H7 (cell line): ENCODE measurements at places on chromosomes 16 and 17. TPM values are rescaled to one million over a fixed set of nuclear protein-coding genes. Genes with fewer than 3 reads are reported as not detected.

The FOXN1 gene
- total RNA-seq, result not detected in 2 replicates

The STAT5B gene
- total RNA-seq, result 30.7 and 41.3 TPM in 2 replicates

The SHISA9 gene
- total RNA-seq, result 7.7 and 11.6 TPM in 2 replicates

The RNF222 gene
- total RNA-seq, result not detected in 2 replicates

The WDR90 gene
- total RNA-seq, result 35.3 and 38.3 TPM in 2 replicates

The SLC4A1 gene
- 0.07 TPM in 2 replicates for total RNA-seq

The ADAMTS18 gene
- total RNA-seq, result 0.41 and 0.94 TPM in 2 replicates

The NPIPA3 gene
- 0.70 and 1.1 TPM in 2 replicates for total RNA-seq

The TBC1D3C gene
- total RNA-seq, result 0.03 and 0.63 TPM in 2 replicates

The SOX15 gene
- total RNA-seq, result 33.8 and 44.0 TPM in 2 replicates

The TMEM238L gene
- total RNA-seq, result not detected in 2 replicates

DNA sequence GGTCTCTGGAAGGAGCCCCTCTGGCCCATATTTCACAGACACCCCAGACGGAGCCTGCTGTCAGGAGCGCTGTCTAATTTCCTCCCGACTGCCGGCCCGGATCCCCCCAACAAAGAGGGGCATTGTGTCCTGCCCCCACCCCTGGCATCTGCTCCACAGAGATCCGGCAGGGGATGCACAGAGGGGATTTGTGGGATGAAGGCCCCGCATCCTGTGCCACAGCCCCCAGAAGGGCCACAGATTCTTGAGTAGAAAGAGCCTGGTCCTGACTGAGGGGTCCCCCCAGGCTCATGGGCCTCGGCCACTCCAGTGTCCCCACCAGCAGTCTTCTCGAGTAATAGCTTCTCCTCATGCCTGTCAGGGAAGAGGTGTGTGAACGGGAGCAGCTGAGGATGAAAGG is 29.5 kb downstream of the MEOX1 start:
- no peak for DNase-seq

DNA sequence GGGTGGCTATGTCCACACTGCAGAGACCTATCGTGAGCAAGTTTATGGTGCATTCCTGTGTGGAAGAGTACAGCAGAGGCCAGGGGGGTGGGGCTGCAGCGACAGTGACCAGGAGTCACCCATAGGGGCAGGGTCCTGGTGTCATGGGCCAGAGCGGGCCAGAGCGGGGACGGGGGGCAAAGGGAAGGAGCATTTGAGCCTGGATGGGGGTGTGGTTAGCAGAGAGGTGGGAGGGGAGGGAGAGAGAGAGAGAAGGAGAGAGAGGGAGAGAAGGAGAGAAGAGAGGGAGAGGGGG is 17.8 kb downstream of the JPH3 start:
- peak; percentile 90 for DNase-seq

GRCh38 chr17:40895106-40895730 is 10.2 kb upstream of the KRT20 start:
- no peak for DNase-seq

GRCh38 chr16:66616592-66616991 is 12.1 kb downstream of the CMTM3 start:
- DNase-seq, result peak; percentile 71

- DNase-seq, result no peak
These were observed 7.6 kb downstream of the SLFN12L start for GRCh38 chr17:35529866-35530265.

DNA sequence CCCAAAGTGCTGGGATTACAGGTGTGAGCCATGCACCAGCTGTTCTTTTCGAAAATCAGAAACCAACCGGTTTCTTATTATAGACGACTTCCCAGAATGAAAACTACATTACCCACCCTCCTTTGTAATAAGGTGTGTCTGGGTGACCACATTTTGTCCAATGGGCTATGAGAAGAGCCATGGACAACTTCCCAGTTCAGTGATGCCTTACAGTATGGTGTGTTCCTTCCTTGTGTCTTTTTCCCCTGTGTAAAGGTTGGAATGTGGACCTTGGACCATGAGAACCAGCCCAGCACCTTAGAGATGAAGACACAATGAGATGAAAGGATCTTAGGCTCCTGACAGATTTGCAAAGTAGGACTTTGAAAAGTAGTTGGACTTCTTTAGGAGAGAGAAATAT is 85.0 kb upstream of the ATF7IP2 start:
- DNase-seq, result no peak

- no peak for DNase-seq
These were observed 4.6 kb upstream of the SLC38A8 start for GRCh38 chr16:84047206-84047605.

DNA sequence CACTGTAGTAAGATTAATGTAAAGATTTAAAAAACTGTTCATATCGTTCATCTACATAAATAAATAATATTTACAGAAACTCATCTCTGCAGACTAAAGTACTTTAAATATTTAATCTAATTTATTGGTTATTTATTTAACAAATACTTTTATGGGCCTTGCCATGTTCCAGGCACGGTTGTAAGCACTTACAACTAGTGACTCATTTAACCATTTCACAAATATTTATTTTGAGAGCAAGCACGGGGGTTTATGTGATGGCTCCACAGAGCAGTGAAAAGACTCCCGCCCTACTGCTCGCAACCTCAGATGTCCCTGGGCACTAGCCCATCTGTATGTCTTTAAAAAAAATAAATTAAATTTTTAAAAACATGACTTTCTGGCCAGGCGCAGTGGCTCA is 575.9 kb downstream of the WWOX start:
- no peak for DNase-seq

- peak; percentile 96 for DNase-seq
These were observed 847 bp upstream of the PSMC3IP start for GRCh38 chr17:42578282-42578869.

GRCh38 chr17:33033176-33033575 is 41.5 kb downstream of the SPACA3 start:
- DNase-seq, result no peak

DNA sequence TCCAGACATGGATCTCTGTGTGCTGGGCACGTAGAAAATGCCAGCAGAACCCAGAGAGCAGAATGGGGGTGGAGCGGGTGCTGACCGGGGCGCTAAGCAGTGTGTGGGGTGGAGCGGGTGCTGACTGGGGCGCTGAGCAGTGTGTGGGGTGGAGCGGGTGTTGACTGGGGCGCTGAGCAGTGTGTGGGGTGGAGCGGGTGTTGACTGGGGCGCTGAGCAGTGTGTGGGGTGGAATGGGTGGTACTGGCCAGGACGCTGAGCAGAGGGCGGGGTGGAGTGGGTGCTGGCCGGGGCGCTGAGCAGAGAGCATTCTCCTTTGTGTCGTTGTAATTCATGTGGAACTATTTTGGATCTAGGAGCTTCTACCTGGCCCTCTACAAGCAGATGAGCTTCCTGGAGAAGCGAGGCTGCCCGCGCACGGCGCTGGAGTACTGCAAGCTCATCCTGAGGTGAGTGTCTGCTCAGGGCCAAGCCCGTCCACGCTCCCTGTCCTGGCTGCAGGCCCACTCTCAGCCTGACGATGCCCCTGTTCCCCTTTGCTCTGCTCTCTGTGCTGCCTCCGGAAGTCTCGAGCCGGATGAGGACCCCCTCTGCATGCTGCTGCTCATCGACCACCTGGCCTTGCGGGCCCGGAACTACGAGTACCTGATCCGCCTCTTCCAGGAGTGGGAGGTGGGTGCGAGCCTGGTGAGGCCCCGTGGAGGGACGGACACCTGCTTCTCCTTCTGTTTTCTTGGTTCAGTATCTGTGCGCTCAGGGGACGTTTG is 20.3 kb upstream of the MC1R start:
- no peak for DNase-seq

DNA sequence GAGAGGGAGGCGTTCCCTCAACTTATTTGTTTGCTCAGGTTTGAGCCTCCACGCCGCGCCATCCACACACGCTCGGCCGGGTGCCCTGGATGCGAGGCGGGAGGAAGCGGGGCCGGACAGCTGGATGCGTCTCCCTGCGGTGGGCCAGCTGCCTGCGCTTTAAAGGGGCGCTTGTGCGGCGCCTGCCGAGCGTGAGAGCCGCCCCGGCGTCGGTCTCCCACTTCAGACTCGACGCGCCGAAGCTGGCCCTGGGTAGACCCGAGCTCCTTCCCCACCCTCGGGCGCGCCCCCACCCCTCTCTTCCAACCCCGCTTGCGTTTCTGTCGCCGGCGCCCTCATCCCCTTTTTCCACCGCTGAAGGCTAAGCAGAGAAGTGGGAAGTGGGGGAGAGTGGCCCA is 527 bp upstream of the CHAD start:
- DNase-seq, result peak; percentile 81

- DNase-seq, result no peak
These were observed 190.3 kb downstream of the CPPED1 start for GRCh38 chr16:12613131-12613991.

DNA sequence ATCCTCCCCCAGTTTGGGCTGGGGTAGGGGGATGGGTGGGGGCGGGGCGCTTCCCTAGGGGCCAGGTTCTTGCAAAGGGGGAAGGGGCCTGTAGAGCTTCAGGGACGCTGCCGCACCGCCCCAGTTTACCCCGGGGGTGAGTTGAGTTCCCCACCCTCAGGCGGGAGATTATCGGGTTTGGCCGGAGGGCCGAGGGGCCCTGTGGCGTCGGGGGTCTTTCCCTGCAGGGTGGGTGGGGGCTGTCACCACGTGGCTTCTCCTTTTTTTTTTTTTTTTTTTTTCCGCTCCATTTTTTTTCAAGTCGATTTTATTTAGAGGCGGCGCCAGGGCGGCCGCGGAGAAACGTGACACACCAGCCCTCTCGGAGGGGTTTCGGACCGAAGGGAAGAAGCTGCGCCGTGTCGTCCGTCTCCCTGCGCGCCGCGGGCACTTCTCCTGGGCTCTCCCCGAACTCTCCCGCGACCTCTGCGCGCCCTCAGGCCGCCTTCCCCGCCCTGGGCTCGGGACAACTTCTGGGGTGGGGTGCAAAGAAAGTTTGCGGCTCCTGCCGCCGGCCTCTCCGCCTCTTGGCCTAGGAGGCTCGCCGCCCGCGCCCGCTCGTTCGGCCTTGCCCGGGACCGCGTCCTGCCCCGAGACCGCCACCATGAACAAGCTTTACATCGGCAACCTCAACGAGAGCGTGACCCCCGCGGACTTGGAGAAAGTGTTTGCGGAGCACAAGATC is at the start of gene IGF2BP1:
Gene IGF2BP1 (plus strand): TSS at position 283 of the 724 bp plus-strand sequence. CDS start 361 bp downstream, at position 644.
- DNase-seq, result peak; percentile 94

- peak; percentile 87 for DNase-seq
These were observed 163.5 kb downstream of the CCT6B start for GRCh38 chr17:34797720-34798119.

DNA sequence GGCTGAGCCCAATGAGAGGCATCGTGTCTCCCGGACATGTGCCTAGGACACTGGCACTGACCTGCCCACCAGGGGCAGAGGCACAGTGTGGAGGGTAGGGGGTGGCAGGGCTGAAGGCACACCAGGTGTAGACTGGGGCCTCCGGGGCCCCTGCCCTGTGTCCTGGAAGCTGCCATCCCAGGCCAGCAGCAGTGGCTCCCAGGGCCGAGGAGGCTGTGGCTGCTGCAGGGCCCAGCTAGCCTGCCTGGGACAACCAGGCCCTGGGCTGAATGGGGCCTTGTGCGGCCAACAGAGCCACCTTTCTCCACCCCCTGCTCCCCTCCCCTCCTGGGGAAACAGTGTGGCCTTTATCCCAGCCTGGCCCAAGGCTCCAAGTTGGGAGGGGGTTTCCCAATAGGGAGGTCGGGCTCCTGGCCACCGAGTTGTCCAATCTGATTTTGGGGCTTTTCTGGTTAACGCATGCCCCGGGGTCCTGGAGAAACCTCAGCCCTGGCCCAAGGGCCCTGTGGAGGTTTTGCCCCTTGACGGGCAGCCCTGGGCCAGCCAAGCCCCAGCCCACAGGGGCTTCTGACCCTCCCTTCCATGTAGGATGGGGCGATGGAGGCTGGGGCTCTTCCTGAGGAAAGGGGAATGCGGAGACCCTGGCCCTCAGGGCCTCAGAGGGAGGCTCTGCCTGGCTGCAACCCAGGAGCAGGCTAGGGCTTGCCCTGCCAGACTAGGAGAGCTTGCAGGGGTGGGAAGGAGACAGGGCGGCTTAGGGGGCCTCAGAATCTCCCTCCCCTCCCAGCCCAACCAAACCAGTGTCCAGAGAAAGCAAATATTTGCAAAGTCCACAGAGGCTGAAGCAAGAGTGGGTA is 4.2 kb downstream of the MTSS2 start:
- DNase-seq, result no peak

DNA sequence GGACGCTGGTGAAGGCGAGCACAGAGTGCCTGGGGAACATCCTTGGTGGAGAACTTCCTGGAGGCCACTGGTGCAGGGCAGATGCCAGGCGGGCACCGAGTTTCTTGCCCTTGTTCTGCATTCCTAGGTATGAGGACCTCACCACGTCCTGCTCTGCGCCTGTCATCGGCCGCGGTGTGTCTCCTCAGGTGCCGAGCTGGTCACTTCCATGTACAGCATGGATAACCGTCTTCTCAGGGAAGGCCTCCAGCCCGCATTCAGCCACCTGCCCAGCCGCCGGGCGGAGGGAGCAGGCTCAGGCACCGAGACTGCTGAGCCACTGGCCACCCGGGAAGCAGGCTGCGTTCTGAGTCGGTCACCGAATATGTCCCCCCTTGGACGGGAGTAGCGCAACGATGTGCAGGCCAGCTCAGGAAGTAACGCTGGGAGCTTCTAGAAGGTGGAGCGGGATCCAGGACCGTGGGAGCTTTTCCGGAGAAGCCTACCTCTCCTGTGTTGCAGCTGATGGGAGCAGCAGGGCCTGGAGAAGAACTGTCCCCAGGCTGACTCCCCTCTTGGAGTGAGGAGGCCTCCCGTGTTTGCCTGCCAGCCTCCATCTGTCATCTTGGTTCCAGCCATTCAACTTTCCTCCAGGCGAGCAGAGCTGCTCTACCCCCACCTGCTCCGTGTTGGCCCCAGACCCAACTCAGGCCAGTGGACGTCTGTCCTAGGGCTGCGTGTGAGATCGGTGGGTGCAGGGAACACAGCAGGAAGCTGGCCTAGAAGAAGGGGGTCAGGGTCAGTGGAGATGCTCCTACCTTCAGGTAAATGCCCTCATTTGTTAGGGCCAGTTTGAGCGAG is 2.1 kb upstream of the BAIAP2 start:
- DNase-seq, result no peak

DNA sequence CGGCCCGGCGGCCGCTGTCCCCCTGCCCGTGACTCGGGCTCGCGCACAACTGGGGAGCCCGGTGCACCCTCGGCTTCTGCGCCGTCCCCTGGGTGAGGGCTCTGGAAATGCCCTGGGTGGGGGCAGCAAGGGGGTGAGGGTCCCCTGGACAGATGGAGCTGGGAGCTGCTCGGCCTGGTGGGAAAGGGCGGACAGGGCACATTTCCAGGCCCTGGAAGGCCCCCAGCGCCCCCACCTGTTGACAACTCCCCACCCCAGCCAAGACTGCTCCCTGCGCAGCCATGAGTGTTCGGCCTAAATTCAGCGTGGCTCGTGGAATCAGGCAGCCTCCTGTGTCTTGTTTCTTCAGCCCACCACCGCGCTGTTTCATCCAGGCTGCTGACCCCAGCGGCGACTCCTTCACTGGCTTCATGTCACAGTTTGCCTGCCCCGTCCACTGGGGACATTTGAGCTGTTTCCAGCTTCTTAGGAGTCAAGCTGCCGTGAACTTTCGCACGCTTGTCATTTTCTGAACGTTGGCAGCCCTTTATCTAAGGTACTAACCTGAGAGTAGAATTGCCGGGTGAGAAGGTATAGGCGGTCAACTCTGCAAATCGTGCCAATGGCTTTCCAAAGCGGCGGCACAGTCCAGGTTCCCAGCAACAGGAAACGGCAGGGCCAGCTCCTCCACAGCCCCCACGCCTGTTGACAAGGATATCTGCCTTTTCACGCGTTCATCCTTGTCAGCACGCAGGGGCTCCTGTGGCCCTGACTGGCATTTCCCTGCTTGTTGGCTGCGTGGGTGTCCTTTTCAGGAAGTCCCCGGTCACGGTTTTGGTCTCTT is 895 bp downstream of the UTS2R start:
- DNase-seq, result peak; percentile 81
